ENCODE measurements at places on chromosomes 16 and 17.

- no peak for DNase-seq
Measured at GRCh38 chr17:43411749-43412148, 13.0 kb downstream of the ARL4D start.

GRCh38 chr17:31586946-31587345, 195.5 kb downstream of the RAB11FIP4 start:
- no peak for DNase-seq

DNA sequence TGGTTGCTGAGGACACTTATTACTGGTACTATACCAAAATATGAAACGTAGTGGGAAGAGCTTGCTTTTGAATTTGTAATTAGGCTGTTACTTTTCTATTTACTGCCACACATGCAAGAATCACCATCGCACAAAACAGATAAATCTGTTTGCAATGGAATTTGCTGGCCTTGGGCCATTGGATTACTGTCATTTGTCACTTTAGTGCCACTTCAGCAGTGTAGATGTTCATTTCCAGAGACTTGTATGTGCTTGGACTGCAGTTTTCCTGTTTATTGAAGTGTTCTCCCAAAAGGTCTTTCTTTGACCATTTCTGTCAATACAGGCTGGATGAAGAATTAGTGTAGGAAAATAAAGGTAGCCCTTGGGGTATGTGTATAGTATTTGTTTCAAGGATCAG, 4.5 kb downstream of the USP10 start:
- no peak for DNase-seq

- DNase-seq: no peak
Measured at GRCh38 chr16:53209877-53210276, 155.1 kb downstream of the CHD9 start.

DNA sequence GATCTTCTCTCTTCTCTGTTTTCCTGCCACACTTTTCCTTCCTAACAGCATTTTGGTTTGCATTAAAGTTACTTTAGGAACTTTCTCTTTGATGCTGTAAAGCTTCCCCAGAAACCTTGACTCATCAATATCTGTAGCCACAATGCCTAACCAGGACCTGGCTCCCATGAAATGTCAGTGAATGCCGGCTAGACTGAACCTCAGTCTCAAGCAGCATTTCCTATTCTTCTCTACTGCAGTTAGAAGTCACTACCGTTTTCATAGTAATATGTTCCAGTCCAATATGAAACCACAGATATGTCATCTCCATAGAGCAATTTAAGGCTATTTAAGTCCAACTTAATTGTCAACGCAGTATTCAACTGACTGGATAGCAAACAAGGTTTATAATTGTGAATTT, 28.9 kb downstream of the ITFG1 start:
- DNase-seq: no peak

- DNase-seq: no peak
Measured at GRCh38 chr17:58120195-58120822, 27.9 kb upstream of the OR4D1 start.

- no peak for DNase-seq
Measured at GRCh38 chr17:73211745-73212144, 18.9 kb downstream of the COG1 start.

GRCh38 chr16:54288835-54289241, 2.3 kb upstream of the IRX3 start:
- DNase-seq: no peak

DNA sequence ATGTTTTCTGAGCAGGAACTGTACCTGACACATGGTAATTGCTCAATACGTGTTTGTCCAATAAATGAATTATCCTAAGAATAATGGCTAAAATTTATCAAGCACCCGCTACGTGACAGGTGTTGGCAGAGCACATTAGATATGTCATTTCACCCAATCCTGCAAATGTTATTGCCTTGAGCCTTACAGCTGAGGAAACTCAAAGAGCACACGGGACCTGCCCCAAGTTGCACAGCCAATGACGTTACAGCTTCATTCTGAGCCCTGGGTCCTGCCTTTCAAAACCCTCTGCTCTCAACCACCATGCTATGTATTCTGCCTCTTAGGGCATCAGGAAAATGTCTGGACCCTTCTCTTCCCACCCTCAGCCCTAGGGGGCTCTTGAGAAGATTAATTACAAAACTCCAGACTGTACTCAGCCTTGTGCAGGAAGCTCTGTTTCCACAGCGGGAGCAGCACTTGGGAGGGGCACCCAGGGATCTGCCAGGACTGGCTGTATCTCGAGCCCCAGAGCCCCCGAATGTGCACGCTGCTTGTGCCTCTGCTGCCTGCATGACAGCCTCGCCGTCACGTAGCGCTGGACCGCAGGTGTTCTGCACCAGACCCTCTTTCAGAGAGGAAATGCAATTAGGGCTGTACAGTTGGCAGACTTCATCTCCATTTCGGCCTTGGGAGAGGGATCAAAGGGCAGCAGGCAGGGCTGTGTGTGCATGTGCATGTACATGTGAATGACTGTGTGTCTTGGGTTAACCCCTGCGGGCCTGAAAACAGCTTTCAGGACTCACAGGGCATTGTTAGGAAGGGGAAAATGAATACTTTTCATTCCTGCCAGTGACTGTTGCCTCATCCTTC, 71.6 kb downstream of the GPR139 start:
- DNase-seq: no peak

DNA sequence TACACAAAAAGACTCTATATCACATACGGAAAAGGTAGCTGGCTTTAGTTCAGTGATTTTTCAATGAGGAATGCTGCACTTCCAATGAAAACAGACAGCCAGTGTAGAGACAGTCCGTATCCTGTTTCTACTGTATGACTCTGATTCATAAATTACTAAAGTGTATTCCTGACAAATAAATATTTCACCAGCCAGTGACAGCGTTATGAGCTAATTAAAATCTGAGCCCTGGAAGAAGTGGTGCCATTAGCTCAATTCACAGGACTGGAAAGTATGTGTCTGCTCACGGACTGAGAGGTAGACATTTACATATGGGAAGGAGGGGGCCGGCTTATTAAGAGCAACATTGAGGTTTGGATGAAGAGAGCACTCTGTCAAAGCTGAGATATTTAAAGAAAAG, 207.9 kb upstream of the RBFOX1 start:
- DNase-seq: no peak

DNA sequence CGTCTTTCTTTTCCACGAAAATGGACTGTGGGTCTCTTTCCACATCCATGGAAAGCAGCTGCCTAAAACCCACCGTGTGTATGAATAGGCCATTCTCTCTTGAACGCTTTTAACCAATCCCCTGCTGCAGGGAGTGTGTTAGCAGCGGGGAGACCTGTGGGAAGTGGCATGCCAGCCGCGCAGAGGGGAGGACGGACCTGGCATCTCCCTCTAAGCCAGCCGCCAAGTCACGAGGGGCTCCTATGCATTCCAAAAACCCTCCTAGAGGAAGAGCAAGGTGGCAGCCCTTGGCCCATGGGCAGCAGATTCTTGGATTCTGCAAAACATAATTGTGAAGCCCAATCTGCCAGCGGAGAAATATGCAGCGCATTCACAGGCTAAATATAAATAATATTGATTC, 15.4 kb downstream of the RBFOX3 start:
- no peak for DNase-seq
